ENCODE measurements at places on chromosomes 6 and 20.
A peak's percentile ranks its signal among the peaks of the same experiment; 100 is the strongest.

DNA sequence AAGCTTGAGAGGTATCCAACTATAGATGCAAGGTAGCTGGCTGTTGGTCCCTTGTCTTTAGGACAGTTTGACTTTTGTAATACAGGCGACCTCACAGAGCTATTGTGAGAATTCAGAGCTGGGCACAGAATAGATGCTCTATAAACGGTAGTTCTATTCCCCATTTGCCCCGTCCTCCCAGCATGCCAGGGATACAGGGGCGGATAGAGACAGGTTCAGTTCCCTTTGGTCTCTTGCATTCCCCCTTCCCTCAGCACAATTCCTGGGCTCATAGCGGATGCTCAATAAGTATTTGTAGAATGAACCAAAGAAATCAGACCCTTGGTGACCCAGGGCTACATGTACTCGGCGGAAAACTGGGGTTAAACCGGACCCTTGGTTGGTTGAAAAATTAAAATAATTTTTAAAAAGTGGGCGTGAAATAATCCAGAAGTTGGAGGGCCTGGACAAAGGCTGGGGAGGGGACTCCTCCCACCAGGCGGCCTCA is 707 bp upstream of the TOP1 start:
- no peak for DNase-seq

DNA sequence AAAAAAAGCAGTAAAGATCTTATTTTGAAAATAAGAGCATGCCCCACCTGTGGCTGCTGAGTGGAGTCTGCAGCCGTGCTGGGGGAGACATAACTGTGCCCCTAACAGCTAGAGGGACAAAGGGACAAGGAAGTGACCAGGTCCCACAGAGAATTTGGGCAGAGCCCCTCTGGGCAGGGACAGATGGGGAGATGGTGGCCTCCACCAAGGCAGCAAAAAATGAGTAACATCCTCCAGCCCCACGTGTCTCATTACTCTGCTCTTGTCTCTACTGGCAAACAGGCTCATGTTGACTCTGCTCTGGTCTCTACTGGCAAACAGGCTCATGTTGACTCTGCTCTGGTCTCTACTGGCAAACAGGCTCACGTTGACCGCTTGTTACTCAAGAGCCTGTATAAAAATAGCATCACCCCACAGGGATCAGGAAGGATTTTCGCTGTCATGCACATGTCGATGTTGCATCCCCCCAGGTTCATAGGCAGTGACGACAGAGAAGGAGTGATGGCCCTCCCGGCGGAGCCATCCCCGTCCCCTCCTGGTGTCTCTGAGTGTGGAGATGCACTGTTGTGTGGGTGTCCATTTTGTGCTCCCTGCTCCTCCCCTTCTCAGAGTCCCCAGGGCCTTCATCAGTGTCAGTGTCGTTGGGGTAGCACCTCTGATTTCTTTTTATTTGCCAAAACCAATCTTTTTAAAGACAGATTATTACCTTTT is 17.3 kb upstream of the PCMTD2 start:
- DNase-seq, result no peak

DNA sequence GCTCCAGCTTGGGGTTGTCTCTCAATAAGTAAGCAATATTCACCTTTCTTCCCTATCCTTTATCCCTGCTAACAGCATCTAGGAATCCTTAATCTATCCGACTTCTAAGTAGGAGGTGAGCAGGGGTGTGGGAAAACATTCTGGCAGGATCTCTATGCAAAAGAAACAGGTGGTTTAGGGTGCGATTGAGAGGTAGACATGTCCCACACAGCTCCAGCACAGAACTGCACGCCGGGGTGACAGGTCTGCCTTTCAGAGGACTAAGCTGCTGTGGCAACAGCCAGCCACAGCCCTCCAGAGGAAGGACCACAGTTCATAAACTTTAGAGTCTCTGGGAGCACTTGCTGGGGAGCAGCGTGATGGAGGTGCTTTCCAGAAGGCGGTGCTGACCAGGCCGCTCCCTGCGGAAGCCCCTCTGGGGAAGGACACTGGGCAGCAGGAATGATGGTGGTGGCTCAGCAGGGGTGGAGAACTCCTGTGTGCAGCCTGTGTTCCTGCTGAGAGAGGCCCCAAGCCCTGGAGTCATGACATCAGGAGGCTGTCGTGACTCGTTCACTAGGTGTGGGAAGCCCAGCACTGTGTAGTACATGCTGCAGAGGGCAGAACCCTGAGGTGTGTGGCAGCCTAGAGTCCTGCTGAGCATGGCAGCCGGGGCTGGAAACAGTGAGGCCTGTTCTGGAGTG is 509.6 kb downstream of the PRKN start:
- no peak for DNase-seq

GRCh38 chr6:46612645-46613044 is 40.0 kb downstream of the CYP39A1 start:
- DNase-seq, result peak; percentile 42

DNA sequence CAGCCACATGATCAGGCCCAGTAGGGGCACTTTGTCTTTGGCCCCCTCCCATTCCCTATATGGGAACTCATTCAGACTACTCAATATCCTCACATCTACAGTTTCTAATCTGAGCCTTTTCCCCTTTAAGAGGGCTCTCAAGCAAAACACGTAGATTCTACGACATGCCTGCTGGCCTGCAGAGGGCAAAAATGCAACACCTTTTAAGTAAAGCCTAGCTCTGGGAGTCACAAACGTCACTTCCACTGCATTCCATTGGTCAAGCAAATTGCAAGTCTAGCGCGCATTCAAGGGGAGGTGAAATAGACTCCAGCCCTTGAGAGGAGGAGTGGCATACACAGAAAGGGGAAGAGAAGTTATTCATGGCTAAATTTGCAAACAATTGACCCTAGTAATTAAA is 70.6 kb downstream of the CDC40 start:
- no peak for DNase-seq

GRCh38 chr6:108920751-108921150 is 72.5 kb downstream of the ARMC2 start:
- no peak for DNase-seq

- no peak for DNase-seq
Measured at GRCh38 chr6:41502566-41502916, 43.6 kb upstream of the FOXP4 start.
